ENCODE measurements at places on chromosomes 7 and 10.

DNA sequence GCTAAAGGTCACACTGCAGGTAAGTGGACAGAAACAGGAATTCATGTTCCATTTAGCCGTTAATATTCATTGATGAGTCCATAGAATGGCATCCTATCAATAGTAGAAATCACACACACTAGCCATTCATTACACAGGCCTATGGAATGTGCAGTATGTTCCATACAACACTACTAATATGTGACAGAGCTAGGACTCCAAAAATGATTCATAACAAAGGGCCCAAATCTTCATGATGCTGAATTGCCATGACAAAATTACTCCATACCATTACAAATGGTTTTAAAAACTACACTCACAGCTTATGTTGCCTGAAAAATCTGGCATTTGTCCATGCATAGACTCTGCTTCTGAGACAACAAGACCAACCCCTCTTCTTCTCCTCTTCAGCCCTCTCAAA, 549.1 kb downstream of the XPNPEP1 start:
- DNase-seq = peak; percentile 76

DNA sequence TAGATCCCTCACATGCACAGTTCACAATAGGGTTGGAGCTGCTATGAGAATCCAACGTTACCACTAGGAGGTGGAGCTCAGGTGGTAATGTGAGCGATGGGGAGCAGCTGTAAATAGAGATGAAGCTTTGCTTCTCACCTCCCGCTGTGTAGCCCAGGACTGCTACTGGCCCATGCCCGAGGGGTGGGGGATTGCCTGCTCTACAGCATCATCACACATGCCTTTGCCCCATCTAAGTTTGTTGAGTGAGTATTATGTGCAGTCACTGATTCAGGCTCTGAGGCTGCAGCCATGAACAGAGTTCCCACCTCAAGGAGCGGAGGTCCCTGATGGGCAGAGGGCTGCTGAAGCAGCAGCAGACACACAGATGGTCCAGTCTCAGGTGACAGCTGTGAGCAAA, 94.1 kb downstream of the CHST15 start:
- no peak for DNase-seq

GRCh38 chr7:134768243-134768642, 11.2 kb upstream of the CALD1 start:
- DNase-seq = no peak

GRCh38 chr10:88682491-88682890, 18.2 kb downstream of the LIPF start:
- no peak for DNase-seq

GRCh38 chr10:6737080-6737641, 157.1 kb upstream of the PRKCQ start:
- peak; percentile 56 for DNase-seq

DNA sequence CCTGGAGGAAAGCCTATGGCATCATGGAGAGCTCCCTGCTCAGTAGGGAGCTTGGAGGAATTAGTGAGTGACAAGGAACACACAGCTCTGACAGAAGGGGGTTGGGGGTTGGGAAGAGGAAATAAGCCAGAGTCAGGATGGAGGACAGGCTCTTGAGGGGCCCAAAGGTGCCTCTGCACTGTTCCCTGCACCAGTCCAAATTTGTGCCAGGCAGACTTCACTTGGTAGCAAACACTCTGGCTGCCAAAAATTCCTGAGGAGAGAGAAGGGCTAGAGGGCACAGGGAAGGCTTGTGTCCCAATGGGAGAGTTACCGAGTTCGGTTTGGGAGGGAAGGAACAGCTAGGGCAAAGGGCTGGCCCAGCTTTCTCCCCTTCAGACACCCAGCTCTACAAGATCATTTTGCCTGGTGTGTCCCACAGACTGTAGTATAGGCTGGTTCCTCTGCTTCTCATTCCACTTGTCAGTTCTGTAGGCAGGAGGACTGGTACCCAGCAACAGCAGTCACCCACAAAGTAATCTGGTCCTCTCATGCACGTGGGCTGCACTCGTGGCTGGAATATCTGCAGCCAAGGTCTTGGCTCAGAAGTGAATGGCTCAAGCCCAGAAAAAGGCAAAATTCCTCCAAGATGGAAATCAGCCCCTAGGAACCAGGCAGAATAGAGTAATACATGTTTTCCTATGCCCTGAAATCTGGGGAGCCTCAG, 8.0 kb upstream of the KCNIP2 start:
- DNase-seq = no peak

GRCh38 chr10:133262696-133263095, 14.0 kb downstream of the ADAM8 start:
- DNase-seq = no peak

GRCh38 chr10:74889662-74889998, 63.2 kb downstream of the KAT6B start:
- no peak for DNase-seq

GRCh38 chr10:29881336-29881771, 178.0 kb downstream of the JCAD start:
- DNase-seq = no peak

- DNase-seq = no peak
Observed at GRCh38 chr7:115292381-115292780, 370.5 kb downstream of the MDFIC start.

DNA sequence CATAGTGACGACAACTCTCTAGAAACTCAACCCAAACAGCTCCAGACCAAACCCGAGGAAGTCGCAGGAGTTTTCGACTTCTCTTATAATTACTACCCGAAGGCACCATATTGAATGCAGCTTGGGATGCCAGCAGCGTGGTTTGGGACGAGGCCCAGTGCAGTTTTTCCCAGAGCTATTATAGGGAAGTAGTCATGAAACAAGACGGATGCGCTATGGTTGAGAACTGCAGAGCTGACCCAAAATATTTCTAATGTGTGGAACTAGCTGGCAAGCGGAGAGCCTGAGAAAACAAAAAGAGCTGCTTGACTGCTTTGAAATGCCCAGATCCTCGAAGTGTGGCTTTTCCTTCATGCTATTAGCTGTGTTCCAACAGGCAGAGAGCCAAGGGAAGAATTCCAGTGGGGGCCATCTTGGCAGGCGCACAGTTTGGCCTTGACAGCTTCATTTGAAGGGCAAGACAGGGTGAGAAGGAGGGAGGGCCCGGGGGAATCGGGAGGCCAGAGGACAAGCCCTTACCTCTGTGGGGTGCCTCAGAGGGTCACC, 122.7 kb downstream of the CUL2 start:
- DNase-seq = no peak

DNA sequence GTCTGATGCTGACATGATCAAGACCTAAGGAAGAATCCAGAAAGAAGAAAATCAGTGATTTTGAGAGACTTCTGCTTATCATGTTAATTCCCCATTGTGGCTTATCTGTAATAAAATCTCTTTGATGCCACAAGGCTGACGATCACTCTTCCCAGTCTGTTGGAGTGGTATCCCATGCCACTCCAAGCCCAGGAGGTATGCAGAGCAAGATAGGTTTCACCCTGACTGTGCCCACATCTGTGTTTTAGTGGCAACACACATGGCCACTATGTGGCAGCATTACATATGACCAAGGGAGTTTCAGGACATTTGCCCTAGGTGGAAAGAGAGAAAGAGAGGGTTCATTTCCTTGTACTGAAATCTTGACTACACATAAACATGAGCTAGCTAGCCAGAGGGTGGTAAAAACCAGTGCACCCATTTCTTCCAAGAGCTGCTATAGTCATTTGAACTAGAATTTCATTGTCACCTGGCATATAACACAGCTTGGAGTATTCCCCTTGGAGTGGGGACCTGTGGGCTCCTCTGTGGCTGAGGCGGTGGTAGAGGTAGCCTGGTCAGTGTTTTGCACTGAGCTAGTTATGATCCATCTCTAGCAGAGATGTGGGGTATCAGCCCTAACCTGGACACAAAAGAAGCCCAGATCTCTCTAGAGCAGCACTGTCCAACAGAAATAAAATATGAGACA, 20.8 kb downstream of the LAMB4 start:
- DNase-seq = no peak

GRCh38 chr10:49756641-49757040, 5.5 kb downstream of the OGDHL start:
- DNase-seq = no peak

GRCh38 chr7:96624954-96625353, 84.7 kb downstream of the SEM1 start:
- no peak for DNase-seq

- DNase-seq = no peak
Observed at GRCh38 chr10:4137299-4137698, 352.3 kb upstream of the KLF6 start.

DNA sequence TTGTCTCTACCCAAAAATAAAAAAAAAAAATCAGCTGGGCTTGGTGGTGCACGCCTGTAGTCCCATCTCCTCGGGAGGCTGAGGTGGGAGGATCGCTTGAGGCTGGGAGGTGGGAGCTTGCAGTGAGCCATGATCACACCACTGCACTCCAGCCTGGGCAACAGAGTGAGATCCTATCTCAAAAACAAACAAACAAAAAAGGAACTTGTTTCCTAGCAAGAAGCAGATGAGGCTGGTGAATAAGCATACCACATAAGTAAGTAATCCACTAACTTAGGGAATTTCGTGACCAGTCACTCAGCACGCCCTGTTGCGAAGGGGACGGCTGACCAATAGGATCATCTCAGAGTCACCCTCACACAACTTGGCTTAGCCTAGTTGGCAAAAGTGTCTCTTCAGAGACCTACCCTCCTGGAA, 64.6 kb downstream of the CUX1 start:
- peak; percentile 95 for DNase-seq

DNA sequence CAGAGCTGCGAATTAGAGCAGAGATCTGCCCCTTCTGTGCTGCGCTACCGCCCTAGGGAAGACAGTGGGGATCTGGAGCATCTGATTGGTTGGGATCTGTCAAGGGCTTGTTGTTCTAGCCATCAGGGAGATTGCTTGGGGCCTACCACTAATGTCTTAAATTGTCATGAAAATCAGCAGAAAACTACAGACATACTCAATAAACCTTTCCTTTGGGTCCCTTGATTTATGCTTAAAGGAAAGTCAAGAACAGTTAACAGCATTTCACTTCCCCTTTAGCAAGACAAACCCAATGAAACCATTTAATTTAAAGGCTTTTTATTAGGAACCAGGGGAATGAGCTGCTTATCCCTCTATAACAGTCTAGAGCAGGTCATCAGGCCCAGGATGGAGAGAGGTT, 10.0 kb downstream of the SLC25A28 start:
- no peak for DNase-seq

DNA sequence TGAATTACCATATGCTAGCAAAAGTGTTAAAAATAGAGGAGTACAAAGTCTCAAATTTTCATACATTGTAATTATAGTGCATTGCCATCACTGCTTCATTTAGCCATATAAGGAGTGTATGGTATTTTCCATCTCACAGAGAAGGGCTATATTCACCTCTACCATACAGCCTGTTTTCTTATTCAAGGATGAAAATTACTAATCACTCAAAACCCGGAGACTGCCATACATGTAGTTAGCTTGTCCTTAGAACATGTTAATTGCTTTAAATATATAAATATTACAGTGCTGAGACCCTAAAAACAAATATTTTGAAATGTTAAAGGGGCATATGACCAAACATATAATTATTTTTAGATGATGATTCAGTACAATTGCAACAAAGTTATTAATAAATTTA, 49.4 kb downstream of the CPEB3 start:
- no peak for DNase-seq

GRCh38 chr7:49091519-49091918, 167.2 kb downstream of the CDC14C start:
- no peak for DNase-seq

GRCh38 chr7:28263622-28264271, 83.2 kb upstream of the JAZF1 start:
- DNase-seq = no peak

GRCh38 chr10:89670926-89671325, 25.9 kb upstream of the PANK1 start:
- DNase-seq = no peak

DNA sequence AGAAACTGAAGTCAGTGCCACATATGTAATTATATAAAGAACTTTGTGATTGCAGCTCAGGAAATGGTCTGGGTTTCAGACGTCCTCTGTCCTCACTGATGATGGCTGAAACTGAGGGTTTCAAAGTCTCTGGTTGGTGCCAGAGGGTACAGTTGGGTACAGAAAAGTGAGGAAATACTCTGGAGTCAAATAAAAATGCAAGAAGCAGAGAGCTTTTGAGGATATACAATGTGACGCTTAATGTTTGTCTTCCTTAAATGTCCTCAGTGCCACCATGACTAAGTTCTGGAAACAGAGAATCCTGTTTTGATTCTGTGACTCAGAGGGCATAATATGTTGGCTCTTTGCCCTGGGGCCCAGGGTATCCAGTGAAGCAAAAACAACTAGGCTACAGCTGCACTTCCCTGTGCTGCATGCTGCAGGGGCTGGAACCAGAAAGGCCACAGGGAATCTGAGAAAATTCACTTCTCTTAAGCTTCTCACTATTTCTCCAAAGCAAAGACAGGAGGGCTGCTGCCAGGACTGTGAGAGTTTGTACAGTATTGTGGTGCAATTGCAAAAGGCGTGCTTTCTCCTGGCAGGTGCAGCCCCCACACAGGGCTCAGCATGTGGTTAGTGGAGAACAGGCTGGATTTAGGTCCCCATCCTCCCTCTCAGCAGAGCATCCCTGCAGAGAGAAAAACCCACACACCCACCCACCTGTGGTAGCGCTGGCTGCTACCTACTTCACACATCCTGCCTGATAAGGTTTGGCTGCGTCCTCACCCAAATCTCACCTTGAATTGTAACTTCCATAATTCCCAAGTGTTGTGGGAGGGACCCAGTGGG, 169.5 kb upstream of the SVIL start:
- peak; percentile 94 for DNase-seq

DNA sequence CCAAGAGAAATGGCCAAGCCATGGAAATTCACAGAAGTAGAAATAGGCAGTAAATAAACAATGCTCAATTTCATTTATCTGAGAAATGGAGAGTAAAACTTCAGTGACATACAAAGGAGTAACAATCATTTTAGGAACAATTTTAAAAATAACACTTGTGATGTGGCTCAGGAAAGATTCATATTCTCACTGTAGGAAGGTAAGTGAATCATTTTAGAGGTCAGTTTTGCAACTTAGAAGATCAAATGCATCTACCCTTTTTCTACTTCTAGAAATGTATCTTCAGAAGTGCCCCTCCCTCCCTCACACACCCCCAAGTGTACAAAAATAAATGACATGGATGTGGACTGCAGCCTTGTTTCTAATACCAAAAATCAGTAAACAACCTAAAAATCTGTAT, 78.3 kb downstream of the ALOX5 start:
- DNase-seq = no peak

- DNase-seq = no peak
Observed at GRCh38 chr7:135209225-135209834, 2.0 kb downstream of the WDR91 start.

- DNase-seq = no peak
Observed at GRCh38 chr10:116691635-116692034, 50.7 kb downstream of the HSPA12A start.

- DNase-seq = no peak
Observed at GRCh38 chr7:142883145-142883544, 2.4 kb downstream of the TRPV6 start.
